CD4-positive, alpha-beta T cell treated with Interleukin-12 subunit alpha and Interleukin-12 subunit beta, for 1 hour (primary cell): ENCODE measurements at places on chromosomes 3 and 15.
A peak's percentile ranks its signal among the peaks of the same experiment; 100 is the strongest.

- DNase-seq: no peak
These were observed 62.6 kb downstream of the CYFIP1 start for GRCh38 chr15:22917556-22917955.

- peak; percentile 43 for DNase-seq
These were observed 18.2 kb downstream of the DNAJB8 start for GRCh38 chr3:128448491-128448890.

DNA sequence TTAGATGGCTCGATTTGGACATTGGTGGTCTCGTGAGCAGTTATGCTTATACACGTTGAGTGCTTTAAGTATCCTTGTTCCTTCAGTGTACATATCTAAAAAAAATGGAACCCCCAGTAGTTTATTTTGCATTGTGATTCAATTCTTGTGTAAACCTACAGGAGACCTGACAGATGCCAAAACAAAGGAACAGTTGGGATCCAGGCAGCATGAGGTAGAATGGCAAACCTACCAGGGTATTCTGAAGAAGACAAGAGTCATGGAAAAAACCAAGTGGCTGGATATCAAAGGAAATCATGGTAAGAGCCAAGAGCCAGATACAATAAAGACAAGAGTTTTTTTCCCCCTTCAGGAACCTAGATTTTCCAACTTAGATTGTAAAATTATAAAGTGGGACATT, 2.0 kb downstream of the TMEM62 start:
- DNase-seq: no peak

- DNase-seq: no peak
These were observed 1077.5 kb downstream of the TBL1XR1 start for GRCh38 chr3:176119826-176120225.

GRCh38 chr3:129543999-129544398, 1.0 kb downstream of the H1-8 start:
- DNase-seq: no peak

GRCh38 chr3:62703451-62704167, 171.6 kb downstream of the CADPS start:
- DNase-seq: no peak

GRCh38 chr15:36364377-36364776, 215.0 kb upstream of the CDIN1 start:
- DNase-seq: no peak

DNA sequence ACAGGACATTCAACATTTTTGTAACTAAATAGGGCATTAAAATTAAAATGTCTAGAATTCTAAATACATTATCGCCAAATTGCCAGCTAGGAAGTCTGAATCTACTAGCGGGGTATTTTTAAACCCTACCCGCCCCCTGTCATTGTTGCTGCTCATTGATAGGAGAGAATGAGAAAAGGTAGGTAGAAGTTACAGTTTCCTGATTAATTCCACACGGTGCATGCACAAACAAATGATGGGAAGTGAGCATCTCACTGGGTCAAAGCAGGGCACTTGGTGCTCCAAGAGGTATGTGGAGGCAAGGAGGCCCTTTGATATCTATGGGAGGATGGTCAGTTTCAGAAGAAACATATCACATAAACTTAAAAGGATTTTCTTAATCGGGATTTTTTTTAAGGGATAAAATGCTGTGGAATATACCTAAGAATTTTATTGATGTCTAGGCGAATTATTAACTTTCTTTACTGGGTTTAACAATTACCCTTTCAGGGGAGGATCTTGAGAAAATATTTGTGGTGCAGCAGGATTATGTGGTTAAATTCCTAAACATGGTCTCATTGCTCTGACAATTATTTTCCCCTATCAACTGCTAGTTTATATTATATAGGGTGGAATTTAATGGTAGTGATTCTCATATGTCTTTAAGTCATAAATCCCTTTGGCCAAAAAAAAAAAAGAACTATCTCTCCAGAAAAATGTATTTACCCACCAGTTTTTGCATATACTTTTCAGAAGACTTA, 236.0 kb upstream of the GOLGA6L4 start:
- no peak for DNase-seq

GRCh38 chr15:35886765-35887164, 340.8 kb upstream of the DPH6 start:
- no peak for DNase-seq

- no peak for DNase-seq
These were observed 73.0 kb downstream of the SCN10A start for GRCh38 chr3:38743043-38743442.

DNA sequence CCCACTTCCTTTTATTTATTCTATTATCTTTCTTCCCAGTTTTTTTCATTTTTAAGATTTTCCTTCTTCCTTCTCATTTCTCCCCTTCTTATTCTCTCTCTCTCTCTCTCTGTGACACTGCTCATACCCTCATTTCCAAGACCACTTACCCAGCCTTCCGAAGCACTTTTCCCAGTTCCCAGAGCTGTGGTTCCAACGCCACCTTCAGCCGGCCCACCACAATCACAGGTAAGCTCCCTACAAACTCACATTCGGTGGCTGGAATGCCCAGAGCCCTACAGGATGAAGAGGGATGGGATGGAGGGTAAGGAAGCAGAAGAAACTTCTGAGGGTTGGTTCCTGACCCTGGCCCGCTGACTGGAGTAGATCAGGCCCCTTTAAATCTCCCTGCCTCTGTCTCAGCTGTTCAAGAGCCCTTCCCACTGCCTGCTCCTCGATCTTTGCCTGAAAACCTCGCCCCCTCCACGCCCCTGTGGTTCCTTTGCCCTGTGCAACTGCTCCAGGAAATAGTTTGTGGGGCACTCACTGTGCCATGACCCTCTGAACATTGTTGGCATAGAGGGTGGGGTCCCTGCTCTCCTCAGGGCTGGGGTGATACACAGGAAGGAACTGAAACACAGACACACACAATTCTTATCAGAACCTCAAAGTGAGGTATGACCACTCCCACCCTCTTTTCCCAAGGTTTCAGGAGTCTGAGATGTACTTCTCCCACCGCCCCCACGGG, 4.8 kb downstream of the LPCAT4 start:
- no peak for DNase-seq

- DNase-seq: peak; percentile 45
These were observed 29.9 kb upstream of the GNB5 start for GRCh38 chr15:52220937-52221660.

GRCh38 chr15:76185716-76186115, 125.6 kb downstream of the ETFA start:
- DNase-seq: no peak

DNA sequence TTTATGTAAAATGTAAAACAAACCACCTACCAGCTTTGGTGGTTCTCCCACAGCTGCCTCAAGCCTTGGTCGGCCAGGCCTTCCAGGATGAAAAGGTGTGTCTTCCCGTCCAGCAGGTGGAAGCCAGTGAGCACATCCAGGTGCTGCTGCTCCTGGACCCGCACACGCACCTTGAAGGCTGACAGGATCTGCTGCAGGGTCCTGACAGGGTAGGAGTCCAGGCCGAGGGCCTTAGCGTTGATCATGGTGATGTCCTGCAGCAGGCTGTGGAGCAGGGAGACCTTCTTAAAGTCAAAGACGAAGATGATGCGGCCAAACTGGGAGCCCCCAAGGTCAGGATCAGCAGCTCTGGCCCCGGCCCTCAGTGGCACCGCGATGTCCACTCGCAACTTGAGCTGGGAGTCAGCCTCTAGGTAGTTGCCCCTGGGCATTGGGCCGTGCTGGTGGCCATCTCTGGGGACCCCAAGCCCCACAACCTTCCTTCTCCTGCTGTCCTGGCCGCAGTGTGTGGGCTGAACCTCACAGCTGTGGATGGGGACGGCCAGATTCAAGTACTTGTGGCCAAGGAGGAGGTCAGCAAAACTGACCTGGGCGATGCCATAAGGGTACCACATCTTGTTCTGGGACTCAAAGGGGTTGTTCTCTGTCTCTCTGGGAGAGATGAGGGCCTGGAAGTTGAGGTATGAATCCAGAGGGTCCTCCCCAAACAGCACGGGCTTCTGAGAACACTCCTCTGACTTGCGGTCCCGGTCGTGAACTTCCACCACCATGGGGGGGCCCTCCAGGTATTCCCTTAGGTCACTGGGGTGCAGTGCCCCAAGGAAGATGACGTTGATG, 48.6 kb downstream of the CFAP92 start:
- DNase-seq: no peak

DNA sequence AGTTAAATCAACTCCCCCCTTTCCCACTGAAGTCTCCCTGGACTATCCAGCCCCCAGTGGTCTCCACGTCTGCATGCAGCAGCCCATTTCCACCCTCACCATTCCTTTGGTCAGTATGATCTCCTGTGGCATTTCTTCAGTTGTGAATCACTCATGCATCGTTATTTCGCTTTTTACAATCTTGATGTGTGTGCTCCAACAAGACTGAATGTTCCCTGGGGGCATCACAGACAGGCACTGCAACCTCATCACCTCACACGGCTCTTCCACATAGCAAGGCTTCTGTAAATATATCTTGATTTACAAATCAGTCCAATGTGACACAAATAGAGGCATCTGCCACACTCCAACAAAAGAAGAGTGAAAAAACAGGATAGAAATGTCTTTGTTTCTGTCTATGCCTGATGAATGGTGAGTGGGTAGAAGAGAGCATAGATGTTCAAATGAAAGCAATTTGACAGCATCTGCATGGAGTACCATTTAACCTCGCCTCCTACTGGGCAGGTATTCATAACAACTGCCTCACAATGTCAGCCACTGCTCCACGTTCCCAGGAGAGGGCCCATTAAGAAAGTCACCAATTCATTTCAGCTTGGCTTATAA, 5.2 kb downstream of the HEG1 start:
- DNase-seq: no peak

DNA sequence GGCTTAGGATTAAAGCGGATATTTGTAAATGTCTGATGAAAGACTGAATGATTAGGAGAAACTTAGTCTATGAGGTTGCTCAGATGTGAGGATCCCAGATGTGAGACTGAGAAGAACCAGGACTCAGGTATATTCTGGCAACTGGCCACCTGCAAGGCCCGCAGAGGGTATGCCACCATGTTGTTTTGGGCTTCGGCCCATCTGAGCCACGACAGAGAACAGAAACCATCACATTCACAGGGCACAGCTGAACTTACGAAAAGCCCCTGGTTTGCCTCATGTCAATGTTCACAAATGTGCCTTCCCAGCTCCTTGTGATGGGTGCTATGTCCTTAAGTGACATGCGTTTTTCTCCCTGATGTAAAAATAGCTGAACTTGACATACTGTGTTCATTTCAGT, 412.5 kb upstream of the RORA start:
- DNase-seq: no peak

DNA sequence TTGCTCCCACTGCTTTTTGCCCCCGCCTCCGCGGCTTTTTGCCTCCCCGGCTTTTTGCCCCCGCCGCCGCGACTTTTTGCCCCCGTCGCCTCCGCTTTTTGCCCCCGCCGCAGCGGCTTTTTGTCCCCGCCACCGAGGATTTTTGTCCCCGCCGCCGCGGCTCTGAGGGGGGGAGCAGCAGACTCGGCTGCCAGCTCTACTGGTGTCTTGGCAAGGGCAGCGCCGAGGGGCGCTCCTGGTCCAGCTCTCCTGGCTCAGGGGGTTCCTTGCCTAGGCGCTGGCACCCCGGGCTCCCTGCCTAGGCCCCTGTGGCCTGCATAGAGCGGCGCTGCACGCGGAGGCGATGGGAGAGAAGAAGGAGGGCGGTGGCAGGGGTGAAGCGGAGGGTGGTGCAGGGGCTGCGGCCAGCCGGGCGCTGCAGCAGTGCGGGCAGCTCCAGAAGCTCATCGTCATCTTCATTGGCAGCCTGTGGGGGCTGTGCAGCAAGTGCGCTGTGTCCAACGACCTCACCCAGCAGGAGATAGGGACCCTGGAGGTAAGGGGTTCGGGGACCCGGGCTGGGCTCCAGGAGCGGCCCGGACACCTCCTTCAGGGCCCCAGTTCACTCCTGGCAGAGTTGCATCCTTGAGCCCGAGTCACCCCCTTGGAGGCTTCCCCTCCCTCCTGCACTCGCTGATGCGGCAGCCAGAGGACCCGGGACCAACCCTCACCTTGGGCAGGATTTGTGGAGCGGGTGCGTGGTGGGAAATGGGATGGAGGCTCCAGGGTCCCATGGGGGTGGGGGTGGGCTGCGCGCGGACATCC, 642.4 kb downstream of the GOLGA6L6 start:
- no peak for DNase-seq

GRCh38 chr15:35545316-35545823, 595 bp downstream of the DPH6 start:
- DNase-seq: no peak

- DNase-seq: no peak
These were observed 99.1 kb downstream of the UBE2E2 start for GRCh38 chr3:23302271-23302670.

DNA sequence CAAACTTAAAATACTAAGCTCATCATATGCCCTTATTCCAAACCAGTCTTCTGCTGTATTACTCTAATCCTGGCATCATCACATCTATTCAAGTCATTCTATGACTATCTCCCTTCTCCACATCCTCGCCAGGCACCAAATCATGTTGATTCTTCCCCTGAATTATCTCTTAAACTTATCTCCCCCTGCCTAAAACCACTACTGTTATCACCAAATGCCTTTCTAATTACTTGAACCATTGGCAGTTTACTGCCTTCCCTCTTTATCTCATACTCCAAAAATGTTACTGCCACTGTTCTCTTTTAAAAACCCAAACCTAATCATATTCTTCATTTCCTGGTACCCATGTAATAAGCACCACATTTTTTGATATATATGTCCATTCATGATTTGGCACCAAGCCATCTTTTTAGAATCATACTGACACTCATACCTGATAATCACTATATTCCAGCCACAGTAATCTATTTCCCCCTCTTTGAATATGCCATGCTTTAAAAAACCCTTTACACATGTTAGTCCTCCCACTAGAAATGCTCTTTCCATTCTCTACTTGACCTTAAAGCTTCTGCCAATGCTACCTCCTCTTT, 126.8 kb downstream of the PEAK1 start:
- no peak for DNase-seq

DNA sequence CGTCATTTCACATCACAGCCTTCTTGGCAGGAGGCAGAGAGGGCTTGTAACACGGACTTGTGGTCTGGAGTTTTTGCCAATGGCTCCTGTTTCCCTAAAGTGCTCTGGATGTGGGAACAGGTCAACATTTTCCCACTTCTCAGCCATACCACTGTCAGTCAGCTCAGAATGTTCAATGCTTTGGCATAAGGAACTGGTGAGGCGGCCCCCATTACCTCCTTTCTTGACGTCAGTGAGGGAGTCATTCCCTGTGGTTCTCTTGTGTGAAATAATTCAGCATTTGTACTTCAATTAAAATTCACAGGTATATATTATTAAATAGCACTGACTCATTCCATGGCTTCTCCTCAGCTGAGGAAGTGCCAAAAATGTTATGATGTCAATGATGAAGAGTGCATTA, 167.1 kb downstream of the P3H2 start:
- no peak for DNase-seq

DNA sequence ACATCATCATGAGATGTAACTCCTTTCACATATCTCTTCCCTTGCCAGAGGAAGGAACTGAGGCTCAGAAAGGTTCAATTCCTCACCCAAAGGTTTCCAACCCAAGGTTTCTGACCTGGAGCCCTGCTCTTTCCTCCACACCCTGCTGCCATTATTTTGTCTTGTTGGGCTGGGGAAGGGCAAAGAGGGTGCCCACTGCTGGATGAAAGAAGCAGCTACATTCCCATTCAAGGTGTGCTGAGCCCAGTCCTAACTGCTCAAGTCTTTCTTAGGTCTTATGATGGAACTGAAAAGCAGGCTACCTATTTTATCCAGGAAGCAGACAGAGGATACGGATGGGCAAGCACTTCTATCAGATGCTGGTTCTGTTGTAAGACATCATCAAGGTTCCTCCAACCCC, 258.0 kb upstream of the CTDSPL start:
- DNase-seq: no peak
